Adrenal gland (tissue), 19 donors: ENCODE measurements at places on chromosomes 7 and 10.

GRCh38 chr7:98548370-98548769 is 68.7 kb upstream of the NPTX2 start:
- no peak for DNase-seq

- no peak for DNase-seq
Measured at GRCh38 chr10:119466655-119467054, 75.9 kb downstream of the RGS10 start.

- DNase-seq, result no peak
Measured at GRCh38 chr7:96508371-96508770, 186.5 kb upstream of the SLC25A13 start.

GRCh38 chr10:1141261-1141660 is 85.1 kb downstream of the WDR37 start:
- no peak for DNase-seq

DNA sequence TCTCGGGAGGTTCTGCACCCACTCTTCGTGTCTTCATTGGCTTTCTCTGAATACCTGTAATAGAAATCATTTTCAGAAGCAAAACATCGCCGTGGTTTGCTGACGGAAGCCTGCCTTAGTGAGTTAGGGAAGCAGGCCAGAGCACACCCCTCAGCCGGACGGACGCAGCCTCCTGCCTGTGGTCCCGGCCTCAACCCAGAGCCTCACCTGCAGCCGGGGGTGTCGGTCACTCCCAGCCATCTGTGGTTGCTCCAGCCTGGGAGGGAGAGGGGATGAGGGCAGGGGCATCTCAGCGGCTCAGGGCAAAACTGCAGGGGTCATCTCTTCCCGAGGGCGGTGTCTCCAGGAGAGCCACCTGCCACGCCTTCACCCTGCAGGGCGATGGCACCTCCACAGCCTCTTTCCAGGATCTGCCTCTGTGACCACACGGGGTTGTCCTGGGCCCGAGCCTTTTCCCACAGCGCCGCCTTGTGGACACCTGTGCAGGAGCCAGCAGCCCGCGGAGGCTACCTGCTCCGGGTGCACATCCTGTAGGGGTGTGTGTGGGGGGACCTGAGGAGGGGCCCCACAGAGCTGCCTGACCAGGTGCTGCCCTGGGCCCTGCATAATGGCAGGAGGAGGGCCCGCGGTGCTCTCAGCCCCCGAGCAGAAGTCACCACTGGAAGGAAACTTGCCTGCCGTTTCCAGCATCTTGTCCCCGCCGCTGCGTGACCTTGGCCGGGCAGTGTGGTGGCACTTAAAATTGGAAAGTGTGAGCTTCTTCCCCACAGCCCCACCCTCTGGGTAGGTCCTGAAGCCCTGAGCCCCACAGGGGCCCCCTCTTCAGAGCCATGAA is 21.6 kb upstream of the AP5Z1 start:
- peak; percentile 84 for DNase-seq

DNA sequence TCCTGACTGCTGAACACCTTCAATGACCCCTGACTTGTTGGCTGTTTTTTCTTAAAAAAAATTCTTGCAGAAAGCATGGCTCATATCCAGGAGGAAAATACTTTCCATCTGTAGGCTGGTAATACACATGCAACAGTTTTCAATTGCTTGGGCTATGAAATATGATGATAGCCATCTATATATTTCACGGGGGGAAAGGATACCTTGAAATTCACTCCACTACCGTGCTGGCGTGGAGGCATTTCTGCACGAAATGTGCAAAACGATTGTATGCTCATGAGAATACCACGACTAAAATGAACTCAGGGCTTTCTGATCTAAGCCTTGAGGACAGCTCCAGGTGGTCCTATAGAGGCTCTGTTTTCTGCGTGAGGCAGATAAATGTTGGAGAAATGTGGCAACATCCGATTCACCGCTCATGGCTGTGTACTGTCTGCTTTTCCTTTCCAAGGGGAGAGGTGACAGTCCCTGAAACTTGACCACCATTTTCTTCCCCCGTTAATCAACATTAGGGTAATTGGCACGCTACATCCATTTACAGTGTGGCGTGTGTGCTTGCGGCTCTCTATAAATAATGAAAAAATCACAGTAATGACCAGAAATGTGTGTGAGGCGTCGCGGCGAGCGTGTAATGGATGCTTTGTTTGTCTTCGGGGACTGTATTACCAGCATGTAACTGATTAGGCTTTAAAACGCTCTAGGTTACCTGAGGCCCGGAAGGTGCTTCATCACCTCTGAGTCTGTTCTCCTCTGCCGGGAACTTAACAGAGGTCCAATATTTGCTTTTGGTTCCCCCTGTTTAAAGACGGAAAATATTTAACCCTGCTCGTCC is 12.8 kb upstream of the CARD11 start:
- DNase-seq, result no peak

- peak; percentile 61 for DNase-seq
Measured at GRCh38 chr10:112365014-112365432, 8.9 kb upstream of the ACSL5 start.

GRCh38 chr7:134069187-134069586 is 58.0 kb upstream of the LRGUK start:
- no peak for DNase-seq

- no peak for DNase-seq
Measured at GRCh38 chr7:80288175-80289122, 153.8 kb downstream of the GNAI1 start.

- DNase-seq, result peak; percentile 69
Measured at GRCh38 chr7:131071786-131072504, 255.7 kb upstream of the MKLN1 start.

- DNase-seq, result no peak
Measured at GRCh38 chr7:98000356-98000755, 10.4 kb upstream of the OCM2 start.

DNA sequence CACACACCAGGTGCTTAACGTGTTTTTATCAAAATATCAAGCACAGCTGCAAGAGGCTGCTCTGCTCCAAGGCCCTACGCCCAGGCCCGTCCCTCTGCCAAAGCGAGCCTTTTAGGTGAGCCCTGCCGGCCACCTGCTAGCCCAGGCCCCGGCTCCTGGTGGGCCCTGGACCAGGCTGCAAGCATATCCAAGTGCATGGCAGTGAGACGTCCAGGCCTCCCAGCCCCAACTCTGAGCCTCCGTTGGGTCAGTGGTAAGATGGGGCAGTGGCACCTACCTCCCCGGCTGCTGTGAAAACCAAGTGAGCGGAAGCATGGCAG is 136.2 kb downstream of the LHPP start:
- DNase-seq, result no peak

DNA sequence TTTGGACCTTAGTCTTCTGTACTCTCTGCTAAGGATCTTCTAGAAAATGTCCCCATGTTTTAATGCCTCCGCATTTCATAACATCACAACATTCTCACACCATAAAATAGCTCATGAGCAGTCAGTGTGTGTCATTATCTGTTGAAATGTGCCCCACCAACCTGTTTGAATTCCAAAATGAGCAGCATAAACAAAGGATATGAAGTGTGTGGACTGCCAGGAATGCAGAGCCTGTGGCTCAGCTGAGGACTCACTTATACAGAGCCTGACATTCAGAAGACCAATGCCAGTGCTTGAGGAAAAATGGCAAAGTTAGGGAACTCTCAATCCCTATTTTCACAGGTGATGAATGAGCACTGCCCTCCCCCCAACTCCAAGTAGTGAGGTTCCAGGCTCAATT is 621.4 kb downstream of the POM121L12 start:
- no peak for DNase-seq

DNA sequence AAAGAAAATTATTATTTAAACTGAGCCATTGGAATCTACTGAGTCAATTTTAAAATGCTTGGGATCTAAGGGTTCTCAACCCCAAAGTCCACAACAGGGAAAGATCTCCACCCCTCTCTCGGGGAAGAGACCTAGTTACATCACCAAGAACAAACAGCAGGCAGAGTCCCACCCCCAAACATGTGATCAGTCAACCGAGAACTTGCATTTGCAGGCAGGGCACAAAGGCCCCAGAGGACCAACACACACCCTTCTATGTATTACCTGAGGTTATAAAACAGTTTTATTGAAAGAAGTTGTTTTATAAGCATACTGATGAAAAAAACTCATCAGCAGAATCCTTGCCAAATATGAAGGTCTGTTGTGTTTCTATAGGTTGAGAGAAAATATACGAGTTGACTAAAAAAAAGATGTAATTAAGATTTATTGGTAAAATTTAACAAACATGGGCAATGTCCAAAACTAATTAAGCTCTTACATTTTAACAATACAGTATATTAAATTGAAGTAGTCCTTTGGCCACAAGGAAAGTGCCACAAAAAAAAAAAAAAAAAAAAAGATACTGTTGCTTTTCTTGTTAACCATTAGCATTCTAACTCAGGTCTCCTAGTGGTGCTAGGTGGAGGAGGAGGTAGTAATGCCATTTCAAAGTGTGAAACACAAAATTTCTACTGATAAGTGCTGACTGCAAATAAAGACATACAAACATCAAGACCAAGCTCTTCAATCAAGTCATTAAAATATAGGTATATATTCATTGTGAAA is 975 bp upstream of the USP54 start:
- DNase-seq, result no peak

DNA sequence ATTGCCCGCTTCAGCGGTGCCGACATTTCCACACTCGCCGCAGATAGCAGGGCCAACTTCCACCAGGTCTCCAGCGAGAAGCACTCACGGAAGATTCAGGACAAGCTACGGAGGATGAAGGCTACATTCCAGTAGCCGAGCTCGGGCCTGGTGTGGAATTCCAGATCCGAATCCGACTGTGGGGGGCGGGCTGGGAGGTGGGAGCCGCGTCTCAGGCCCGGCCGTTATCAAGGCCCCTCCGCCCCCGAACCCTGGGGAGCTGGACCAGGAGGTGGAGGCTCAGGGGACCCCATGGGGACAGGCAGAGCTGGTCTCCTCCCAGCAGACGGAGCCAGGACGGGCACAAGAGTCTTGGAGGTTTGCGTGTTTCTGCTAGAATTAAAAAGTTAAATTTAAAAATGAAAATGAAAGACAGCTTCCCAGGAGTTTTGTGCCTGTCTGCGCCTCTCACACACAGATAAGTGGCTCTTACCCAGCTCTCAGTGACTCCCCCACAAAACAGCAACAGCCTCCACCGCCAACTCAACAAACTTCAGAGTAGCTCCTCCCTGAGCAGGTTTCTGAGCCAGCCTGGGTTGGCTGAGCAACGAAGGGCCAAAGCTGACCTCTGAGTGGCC is 5.2 kb upstream of the UTF1 start:
- no peak for DNase-seq

DNA sequence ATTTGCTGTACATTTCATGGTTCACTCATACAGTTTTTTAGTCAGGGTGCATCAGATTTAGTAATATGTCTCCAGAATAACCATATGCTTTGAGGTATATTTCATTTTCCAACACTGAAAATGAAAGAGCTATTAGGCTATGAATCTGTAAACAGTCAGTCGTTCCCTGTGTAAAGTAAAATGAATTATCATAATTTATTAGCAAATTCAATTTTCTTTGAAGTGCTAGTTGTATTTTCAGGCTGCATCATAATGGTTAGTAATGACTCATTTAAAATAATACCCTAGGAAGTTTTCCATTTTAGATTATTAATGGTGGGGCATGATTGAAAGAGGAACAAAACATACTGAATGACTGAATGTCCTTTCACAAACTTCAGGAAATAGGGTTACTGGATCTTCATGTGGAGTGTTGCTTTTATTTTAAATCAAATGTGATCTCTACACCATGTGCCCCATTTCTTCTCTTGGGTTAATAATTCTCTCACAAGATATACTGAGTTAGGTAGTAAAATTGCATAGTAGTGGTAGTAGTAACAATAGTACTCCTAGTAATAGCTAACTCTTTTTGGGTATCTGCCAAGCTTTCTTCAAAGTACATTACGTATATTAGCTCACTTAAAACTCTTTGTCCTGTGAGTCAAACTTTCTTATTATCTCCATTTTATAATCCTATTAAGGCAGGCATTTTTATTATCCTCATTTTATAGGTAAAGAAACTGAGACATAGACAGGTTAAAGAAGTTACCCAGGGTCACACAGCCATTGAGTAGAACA is 476.5 kb downstream of the SUGCT start:
- DNase-seq, result no peak

GRCh38 chr10:86970162-86970981 is 2.1 kb downstream of the ADIRF start:
- DNase-seq, result peak; percentile 82

DNA sequence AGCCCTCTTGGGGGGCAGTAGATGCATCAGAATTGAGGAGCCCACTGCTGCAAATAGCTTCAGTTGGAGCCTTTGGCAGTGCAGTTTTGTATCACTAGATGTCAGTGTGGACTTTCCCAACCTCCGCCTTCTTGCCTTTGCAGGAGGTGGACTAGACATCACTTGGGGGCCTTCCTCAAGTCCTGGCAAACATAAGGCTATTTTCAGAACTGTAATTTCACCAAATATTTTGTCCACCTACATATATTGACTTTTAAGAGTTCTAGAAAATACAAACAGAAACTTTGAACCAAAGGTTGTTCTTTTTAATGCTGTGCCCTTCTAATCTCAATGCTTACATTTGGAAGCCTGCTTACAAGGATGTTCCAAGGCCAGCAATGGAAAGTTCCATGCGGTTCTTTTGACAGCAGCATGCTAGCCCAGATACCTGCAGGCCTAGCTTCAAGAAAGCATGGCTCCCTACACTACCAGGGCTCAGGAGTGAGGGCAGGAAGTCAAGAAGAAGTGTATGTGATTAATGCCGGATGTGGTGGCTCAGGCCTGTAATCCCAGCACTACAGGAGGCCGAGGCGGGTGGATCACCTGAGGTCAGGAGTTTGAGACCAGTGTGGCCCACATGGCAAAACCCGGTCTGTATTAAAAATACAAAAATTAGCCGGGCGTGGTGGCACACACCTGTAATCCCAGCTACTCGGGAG is 8.0 kb upstream of the ZNRF2 start:
- peak; percentile 40 for DNase-seq

DNA sequence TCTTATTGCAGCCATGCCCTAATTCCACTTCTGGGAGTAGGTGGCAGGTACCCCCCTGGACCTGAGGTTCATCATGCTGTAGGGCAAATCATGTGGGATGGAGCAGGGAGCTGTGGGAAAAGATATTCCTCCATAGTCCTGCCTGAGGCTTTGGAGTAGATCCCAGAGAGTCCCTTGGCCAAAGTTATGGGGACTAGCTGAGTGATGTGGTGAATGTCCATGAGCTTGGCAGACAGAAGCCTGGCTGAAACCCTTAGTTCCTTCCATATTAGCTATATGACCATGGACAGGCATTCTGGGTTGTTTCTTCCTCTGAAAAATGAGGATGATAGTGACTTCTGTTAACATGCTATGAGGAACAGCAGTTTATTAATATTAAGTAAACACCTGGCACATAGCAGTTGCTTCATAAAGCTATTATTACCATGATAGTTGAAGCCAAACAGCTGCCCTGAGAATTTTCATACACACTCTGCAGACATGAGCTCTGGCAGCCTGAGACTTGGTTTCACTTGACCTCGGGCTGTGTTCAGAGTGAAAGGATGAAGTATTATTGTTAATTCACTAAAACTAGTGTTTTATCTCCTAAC is 15.0 kb upstream of the IMPDH1 start:
- DNase-seq, result no peak

- no peak for DNase-seq
Measured at GRCh38 chr10:103054621-103055020, 136.5 kb downstream of the CNNM2 start.
